ENCODE measurements at places on chromosomes 4 and X. TPM values are rescaled to one million over a fixed set of nuclear protein-coding genes. Genes with fewer than 3 reads are reported as not detected.

PABPC1L2A gene
- not detected for total RNA-seq

EFHC2 gene
- total RNA-seq, result 0.28 TPM

LEF1 gene
- total RNA-seq, result 0.14 TPM

PSMD10 gene
- total RNA-seq, result 82.8 TPM

CT45A8 gene
- not detected for total RNA-seq

SGMS2 gene
- 67.0 TPM for total RNA-seq

TCP11X2 gene
- total RNA-seq, result not detected

NUP62CL gene
- total RNA-seq, result 0.14 TPM

DCAF4L1 gene
- 0.09 TPM for total RNA-seq

NOX1 gene
- 0.14 TPM for total RNA-seq

USP46 gene
- 19.8 TPM for total RNA-seq

WDFY3 gene
- 43.0 TPM for total RNA-seq

CCDC110 gene
- 2.0 TPM for total RNA-seq

MAOA gene
- total RNA-seq, result 4.8 TPM

KLKB1 gene
- not detected for total RNA-seq

CD38 gene
- total RNA-seq, result 0.14 TPM

SATL1 gene
- not detected for total RNA-seq

CITED1 gene
- total RNA-seq, result not detected

RADX gene
- 1.00 TPM for total RNA-seq

USP51 gene
- total RNA-seq, result 1.9 TPM

Measured in smooth muscle cell of bladder (primary cell).